ENCODE measurements at places on chromosomes 5 and 9.

- DNase-seq: no peak
Measured at GRCh38 chr5:145130996-145131395, 704.1 kb downstream of the PRELID2 start.

DNA sequence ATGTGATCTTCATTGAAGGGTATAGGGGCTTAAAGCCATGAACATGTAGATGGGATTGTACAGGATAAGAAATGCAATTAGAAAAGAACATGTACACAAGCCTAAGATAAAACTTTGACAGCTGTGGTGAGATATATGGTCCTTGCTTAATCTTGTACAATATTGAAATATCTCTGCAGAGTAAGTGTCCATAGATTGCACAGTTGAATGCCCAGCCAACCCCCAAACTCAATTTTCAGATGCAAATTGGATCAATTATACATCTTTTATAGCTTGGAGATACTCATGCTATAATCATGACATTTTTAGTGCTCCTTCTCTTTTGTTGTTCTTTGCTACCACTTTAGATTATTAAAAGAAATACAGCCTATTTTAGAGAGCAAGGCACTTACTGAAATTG, 59.5 kb upstream of the CHSY3 start:
- DNase-seq: no peak

DNA sequence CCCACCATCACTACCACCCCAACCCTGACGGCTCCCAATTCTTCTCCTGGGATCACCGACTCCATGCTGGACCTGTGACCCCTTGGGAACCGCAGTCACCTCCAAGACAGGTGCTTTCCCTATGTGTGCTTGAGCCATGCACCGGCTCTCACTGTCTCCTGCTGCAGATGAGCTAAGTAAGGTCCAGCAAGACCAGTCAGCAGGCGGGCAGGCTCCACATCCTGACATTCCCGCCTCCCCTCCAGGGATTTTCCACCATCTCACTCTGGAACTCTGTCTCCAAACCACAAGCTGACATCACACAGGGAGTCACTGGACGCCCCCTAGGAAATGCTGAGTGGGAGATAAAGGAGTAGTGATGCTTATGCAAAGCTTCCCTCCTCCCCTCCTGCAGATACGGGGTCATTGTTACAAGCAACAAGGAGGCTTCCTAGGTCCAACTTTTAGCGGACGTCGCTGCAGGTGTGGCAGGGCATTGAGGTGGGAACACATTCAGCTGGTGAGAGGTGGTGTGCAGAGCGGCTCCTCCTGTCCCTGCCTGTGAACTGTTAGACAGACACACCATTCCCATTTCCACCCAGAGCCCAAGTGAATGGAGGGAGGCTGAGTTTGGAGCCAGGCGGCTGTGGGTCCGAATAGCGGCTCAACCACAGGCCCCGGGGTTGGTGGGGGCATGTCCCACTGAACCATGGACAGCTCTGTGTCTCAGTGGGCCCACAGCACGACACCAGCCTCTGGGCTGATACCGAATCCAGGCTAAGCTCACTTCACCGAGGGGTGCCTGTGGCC, 129.2 kb upstream of the PHYKPL start:
- no peak for DNase-seq

- peak; percentile 78 for DNase-seq
Measured at GRCh38 chr9:111759762-111760639, 34.7 kb downstream of the SHOC1 start.

DNA sequence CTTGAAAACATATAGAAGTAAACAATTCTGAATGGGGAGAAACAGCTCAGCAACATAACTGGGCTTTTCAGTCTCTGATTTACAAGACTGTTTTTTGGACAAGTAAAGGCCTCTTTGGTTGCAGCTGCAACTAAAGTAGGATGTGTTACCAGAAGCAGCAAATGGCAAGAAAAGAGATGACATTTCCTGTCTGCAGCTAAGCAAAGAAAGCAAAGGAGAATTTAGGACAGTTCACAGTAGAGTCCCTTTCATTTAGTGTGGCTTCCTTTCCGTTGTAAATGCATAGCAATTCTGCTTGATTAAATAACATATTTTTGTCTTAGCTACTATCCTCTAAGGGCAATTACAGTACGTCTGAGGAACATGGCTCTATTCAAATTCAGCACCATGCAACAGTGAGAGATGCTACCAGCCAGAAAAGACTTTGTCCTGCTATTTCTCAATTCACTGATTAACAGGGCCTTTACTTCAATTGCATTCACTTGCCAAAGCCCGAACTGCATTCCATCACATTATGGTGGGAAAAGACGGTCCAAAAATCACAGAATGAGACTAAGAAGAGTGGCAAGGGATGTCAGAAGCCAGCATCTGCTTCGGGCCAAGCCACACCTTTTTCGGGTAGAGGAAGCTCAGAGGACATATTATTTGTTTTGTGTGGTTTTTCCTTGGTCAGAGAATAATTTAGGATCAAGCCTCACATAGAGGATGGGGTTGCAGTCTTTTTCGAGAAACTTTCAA, 107.7 kb downstream of the SEMA6A start:
- DNase-seq: no peak

GRCh38 chr5:173477345-173478040, 139.0 kb downstream of the BOD1 start:
- DNase-seq: no peak

DNA sequence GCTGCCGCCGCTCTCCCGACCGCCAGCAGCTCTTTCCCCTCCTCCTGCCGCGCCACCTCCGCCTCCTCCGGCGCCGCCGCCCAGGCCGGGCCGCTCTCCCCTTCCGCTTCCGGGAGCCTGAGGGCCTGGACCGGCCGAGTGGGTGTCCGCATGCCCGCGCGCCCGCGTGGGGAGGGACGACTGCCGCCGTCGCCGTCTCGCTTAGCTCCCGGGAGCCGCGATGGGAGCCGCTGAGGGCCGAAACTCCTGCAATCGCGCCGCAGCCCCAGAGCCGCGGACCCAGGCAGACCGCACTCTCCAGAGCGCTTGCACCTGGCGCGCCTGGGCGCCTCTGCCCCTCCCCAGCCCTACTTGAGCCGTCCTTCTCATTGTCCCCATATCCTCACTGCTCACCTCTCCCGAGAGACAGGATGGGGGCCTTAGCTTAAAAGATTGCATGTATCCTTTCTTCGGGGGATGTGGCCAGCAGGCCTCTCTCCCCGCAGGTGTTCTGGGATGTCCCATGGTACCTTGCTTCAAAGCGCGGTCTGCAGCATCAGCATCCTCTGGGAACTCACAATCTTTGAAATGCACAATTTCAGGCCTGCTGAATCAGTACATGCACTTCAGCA, at the start of gene ZDHHC21:
Gene ZDHHC21 (minus strand): TSS at position 182 of the 611 bp plus-strand sequence. CDS start 19,092 bp downstream, outside the sequence.
- DNase-seq: peak; percentile 48

- DNase-seq: no peak
Measured at GRCh38 chr5:3615217-3615616, 19.6 kb downstream of the IRX1 start.

DNA sequence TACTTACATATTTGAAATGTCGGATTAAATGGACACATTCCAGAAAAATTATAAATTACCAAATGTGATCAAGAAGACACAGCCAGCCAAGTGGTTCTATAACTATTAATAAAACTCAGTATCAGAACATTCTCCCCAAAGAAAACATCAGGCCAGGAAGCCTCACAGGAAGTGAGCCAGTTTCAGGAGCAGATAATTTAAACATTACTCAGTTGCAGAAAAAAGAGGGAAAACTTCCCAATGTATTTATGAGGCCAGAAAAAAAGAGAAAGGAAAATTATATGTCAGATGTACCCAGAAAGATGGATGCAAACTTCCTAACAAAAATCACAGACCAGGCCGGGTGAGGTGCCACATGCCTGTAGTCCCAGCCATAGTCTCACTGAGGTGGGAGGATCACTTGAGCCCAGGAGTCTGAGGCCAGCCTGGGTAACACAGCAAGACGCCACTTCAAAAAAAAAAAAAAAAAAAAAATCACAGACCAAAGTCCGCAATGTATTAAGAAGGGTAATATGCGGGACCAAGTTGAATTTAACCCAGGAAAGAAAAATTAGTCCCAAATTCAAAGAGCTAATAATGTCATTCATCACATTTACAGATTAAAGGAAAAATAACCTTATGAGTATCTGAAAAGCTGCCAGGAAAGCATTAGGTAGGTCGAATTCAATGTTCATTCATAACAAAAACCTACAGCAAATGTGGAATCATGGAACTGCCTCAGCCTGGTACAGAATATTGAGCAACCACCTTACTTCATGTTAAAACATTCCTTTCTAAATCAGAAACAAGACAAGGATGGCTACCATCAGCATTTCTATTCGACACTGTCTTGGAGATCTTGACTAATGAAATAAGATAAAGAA, 37.2 kb upstream of the NRARP start:
- DNase-seq: no peak

GRCh38 chr9:7794196-7794595, 5.4 kb downstream of the DMAC1 start:
- DNase-seq: no peak

- DNase-seq: no peak
Measured at GRCh38 chr9:78438211-78438610, 141.3 kb downstream of the PSAT1 start.

- no peak for DNase-seq
Measured at GRCh38 chr5:9198394-9198793, 347.5 kb downstream of the SEMA5A start.

DNA sequence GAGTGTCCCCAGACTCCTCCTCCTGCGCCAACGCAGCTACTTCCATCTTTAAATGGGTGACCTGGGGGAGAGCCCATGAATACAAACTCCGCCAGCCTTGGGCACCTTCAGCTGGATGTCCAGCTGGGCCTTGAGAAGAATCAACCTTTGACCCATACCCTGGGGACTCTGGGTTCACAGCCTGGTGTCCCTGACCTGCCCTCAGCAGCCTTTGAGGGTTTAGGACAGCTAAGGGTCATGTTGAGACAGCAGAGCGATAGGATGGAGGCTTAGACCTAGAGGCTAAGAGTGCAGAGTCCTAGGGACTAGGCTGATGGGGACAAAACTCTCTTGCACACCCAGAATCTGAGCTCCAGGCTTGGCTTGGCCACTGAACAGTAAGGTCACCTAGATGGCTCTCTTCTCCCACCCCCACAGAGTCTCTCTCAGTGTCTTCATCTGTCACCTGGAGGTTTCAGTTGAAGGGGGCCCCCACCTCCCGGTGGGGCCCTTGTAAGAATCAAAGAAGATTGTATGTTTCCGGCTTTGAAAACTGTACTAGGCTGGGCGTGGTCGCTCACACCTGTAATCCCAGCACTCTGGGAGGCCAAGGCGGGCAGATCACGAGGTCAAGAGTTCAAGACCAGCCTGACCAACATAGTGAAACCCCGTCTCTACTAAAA, 6.7 kb upstream of the AQP3 start:
- peak; percentile 12 for DNase-seq

GRCh38 chr5:21159510-21160059, 1171.6 kb upstream of the CDH18 start:
- no peak for DNase-seq

GRCh38 chr9:108963459-108964143, 29.4 kb downstream of the ABITRAM start:
- DNase-seq: no peak

Measured in CD4-positive, alpha-beta T cell treated with Interleukin-17A for 1 hour (primary cell).